ENCODE measurements at places on chromosomes 1 and 21.

DNA sequence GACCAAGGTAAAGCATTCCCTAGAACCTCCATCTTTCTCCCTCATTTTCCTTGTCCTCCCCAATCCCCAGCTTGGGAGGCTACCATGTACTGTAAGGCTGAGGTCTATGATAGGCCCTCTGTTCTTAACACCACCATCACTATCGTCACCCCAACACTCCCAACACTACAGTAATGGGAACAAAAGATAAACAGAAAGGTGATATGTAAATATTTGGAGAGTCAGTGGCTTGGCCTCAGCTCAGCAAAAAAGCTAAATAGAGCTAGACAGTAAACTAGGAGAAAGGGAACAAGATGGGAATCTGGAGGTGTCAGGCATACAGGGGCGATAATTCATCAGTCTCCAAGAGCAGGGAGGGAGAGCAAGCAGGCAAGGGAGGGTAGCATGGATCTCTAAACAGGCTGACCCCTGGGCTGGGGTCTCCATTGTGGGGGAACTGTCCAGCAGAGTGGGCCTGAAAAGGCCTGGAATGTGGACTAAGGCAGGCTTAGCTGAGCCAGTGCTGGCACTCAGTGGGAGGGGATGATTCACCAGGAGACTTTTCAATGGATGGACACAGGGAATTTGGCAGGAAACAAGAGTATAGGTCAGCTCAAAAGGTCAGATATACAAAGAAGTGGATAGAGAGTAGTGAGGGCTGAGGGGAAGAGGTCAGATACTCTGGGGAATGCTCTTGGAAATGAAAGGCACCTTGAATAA, 6.7 kb downstream of the WNT2B start:
- DNase-seq = no peak

- DNase-seq = no peak
Observed at GRCh38 chr1:229203030-229203751, 67.7 kb upstream of the RAB4A start.

DNA sequence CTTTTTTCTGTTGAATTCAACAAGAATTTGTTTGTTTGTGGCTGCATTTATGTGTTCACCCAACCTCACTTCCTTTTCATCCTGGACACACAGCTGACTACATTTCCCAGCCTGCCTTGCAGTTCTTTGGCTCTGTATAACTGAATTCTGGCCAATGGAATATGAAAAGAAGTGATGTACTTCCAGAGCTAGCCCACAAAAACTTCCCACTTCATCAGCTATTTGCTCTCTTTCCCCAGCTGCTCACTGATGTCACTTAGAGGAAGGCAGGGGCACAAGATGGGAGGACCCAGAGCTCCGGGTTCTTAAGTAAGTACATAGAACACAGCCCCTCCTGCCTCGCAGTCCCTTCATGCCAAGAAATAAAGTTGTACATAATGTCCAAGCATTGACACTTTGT, 235.0 kb upstream of the FGGY start:
- DNase-seq = no peak

DNA sequence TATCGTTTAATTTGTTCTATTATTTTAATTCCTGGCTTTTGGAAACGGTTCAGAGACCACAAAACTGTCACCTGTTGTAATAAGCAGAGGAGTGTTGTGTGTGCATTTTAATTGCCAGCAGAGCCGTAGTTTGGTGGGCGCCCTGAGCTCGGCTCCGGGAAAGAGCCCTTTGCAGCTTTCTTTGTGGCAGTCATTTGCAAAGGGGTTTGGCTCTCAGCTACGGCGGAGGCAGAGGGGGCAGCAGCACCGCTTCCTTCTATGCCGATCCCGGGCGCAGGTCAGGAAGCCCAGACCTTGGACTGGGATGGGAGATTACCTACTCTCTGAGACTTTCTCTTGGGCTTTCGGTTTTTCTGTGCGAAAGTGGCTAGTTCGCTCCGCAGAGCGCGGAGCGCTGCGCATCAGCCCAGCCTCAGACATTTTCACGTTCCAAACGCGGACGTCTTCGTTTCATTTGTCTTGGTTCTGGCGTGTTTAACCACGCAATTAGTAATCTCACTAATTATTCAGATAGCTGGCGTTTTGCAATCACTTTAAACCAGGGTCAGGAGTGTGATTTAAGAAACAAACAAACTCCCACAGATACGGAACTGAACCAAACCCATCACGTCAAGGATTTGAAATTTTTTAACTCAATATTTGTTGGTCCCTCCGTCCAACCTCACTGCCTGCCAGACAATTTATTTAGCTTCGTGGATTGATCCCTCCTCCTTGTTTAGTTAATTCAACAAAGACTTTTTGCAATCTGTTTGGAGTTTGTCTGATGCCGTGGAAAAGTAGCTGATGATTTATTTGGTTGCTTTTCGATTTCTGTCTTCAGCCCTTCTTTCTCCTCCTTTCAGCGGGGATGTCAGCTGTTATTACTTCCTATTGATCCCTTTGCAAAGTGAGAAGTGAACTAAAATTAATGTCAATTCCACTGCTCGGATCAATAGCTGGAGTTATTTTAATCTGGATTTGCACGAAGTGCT, 3.9 kb downstream of the RNF220 start:
- peak; percentile 35 for DNase-seq

- peak; percentile 7 for DNase-seq
Observed at GRCh38 chr1:45493116-45493697, 2.2 kb upstream of the TESK2 start.

GRCh38 chr1:216705676-216706075, 17.6 kb downstream of the ESRRG start:
- DNase-seq = peak; percentile 96

DNA sequence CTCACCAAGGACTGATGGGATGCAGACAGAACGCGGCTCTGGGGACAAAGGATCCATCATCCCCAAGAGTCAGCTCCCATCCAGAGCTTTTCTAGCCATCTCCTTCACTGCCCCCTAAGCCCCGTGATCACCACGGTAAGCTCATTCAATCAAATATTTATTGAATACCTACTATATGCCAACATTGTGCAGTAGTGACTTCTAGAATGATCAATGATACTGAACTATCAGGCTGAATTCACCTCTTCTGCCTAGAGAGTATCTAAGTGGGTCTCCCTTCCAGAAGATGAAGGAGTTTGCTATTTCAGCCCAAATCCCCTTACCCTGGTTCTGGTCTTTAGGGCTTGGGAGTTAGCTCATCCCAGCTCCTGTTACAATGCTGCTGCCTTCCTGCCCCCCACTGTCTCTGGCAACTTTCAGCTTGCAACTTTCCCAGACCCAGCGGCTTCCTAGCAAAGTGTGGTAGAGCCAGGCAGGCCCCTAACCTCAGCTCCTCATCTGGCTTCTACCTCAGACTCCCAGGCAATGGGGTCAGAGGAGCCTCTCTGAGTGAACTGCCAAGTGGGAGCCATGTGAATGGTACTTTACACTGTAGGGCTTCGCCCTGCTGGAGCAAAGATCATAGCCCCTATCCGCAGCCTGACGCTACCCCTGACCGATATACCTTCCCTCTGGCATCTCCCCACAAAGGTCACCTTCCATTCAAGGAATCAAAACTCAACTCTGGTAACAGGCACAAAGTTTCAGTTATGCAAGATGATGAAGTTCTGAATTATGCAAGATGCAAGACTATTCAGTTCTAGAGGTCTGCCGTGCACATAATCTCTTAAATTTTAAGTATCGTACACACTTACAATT, 20.9 kb downstream of the TMEM53 start:
- DNase-seq = no peak

DNA sequence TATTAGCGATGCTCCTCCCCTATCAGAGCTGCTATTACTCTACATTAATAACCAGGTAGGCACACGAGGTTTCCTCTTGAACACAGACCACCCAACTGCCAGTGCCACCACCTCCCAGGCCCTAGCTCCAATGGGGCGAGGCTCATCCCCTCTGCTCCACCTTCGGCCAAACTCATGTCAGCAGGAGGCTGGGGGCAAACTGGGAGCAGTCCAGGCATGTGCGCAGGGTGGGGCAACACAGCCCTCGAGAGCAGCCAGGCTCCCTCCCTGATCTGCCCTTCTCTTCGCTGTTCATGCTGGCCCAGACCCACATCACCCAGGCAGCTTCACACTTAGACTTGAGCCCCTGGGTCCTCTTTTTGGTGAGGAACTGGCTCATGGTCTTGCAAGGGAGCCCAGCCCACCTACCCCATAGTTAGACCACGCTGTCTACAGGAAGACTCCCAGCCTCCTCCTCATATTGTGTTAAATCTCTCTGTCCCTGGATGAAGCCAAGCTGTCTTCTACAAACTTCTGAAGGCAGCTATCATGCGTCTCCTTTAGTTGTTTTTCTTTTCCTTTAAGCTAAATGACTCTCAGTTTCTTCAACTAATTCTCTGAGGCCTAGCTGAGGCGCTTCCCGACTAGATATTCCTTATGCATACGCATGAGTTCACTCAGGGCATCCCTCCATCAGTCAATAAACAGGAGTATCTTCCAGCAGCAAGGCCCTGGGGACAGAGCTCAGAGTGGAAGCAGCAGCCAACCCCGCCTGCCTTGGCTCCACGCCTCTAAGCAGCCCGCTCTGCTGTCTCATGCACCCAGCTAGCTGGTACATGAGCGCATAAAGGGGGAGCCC, 12.0 kb downstream of the TMEM9 start:
- no peak for DNase-seq

GRCh38 chr1:54028306-54029251, 10.6 kb upstream of the LDLRAD1 start:
- DNase-seq = no peak

- no peak for DNase-seq
Observed at GRCh38 chr1:36881068-36881405, 153.3 kb downstream of the GRIK3 start.

DNA sequence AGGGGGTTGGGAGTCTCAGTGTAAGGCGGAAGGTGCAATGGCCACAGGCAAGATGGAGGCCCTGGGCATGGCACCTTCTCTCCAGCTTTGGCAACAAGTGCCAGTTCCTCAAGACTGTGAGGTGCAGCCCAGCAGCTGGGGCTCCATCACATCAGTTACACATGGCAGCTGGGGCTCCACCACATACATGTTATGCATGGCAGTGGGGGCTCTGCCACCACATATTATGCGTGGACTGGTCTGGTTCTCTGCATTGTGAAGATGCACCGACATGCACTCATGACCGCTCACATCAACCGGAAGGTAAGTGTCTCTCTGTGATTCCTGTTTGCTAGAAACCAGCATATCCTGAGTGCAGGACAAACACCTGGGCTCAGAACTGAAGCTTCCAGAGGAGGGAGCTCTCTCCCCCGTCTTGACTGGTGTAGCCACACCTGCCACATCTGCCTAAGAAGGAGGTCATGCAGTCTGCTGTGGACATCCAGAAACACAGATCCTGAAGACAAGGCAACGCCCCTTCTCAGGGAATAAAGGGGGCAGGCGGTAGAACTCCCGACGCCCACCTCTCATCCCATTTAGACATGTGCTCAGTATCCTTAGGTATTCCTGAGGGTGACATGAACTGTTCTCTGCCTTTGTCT, 104.1 kb upstream of the TMPRSS2 start:
- peak; percentile 59 for DNase-seq

DNA sequence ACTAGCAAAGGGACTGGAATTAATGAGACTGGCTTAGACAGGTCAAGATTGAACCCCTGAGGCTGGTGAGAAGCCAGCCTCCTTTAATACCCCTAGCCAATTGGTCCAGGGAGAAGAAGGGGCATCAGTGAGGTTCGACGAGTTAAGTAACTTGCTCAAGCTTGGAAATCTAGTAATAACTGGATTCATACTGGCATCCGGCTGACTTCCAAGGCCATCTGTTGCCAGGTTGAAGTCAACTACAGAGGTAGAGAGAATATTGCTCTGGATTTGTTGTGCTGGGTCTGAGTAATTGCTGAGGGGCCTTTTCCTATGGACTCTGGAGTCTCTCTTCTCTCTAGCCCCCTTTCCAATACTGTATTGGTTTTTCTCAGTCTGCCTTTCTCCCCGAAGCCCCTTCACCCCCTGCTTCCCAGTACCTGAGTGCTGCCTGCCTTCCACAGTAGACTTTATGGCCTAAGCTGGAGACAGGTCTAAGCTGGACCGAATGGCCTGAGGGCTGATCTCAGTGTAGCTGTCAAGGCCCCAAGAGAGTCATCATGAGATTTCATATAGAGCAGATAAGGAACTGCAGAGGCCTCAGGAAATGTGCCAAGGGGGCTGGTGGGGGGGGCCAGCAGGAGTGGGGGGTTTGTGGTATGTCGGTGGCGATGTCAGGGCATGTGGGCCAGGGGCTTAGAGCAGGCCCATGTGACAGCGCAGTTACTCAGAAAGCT, 42.4 kb upstream of the IL19 start:
- DNase-seq = peak; percentile 23

DNA sequence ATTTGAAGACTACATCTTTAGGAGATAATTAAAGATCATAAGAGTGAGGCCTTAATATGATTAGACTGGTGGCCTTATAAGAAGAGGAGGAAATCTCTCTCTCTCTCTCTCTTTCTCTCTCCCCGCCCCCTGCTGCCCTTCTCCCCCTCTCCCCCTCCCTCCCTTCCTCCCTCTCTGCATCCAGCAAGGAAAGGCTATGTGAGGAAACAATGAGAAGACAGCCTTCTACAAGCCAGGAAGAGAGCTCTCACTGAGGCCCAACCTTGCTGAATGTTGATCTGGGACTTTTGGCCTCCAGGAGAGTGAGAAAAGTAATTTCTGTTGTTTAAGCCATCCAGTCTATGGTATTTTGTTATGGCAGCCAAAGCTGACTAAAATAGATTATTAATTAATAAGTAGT, 21.6 kb downstream of the FOXD3 start:
- DNase-seq = no peak

- DNase-seq = peak; percentile 77
Observed at GRCh38 chr1:2499986-2500596, 24.0 kb downstream of the PLCH2 start.

- no peak for DNase-seq
Observed at GRCh38 chr1:170665629-170666028, 1.7 kb downstream of the PRRX1 start.

GRCh38 chr21:15138490-15138889, 73.7 kb upstream of the NRIP1 start:
- DNase-seq = peak; percentile 97

DNA sequence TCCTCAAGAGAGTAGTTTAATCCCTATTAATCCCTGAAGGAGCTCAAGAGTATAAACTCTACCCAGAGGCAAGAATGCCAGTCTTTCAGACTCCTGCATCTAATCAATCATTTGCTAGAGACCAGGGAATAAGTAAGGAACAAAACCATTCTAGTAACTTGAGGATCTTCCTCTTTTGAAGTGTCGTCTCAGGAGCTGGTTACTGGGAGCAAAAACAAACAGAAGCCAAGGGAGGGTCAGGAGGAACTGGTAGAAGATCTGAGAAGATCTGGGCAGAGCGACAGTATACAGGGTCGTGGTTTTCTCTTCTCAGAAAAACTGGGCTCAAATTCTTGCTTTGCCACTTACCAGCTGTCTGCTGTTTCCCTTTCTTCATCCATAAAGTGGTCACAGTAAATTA, 69.3 kb downstream of the RPS6KA1 start:
- DNase-seq = peak; percentile 77

GRCh38 chr1:112761714-112762480, 46.8 kb upstream of the PPM1J start:
- DNase-seq = no peak

DNA sequence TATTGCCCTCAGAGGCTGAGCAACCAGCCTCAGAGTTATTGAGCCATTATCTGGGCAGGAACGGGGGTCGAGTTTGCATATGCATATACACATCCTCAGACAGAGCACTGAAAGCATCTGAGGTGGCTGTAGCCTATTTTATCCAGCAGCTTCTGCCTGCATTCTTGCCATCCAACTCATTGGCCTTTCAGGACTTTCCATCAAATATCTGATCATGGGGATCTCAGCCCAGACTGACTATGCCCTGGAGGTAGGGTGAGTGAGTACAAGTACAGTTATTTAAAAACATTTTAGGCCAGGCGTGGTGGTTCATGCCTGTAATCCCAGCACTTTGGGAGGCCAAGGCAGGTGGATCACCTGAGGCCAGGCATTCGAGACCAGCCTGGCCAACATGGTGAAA, 1.8 kb upstream of the MTF1 start:
- no peak for DNase-seq
